ENCODE measurements at places on chromosomes 11 and 22.
A peak's percentile ranks its signal among the peaks of the same experiment; 100 is the strongest.

DNA sequence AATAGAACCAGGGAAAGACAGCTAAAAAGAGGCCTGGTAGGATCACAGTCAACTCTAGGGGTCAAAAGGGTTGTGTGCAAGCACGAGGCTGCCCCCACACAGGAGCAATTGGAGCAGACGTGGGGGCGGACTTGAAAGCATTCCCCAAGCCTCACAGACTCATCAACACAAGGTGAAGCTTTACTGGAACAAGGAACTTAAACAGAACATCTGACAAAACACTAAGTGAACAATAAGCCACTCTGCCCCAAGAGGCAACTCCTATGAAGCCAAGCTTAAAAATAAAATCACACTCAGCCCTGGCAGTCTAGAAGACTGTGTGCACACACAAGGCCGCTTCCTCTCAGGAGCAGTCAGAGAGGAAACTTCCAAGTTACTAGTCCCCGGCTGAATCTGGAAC is 32.2 kb upstream of the TEAD1 start:
- H3K4me3 ChIP-seq, result no peak overlapping the region
- H3K36me3 ChIP-seq, result no peaks in the 10 kb centered on the region
- no peak for DNase-seq
- H3K27ac ChIP-seq, result no peak overlapping the region
- no peaks in the 10 kb centered on the region for H3K27me3 ChIP-seq
- no peaks in the 10 kb centered on the region for H3K4me1 ChIP-seq

DNA sequence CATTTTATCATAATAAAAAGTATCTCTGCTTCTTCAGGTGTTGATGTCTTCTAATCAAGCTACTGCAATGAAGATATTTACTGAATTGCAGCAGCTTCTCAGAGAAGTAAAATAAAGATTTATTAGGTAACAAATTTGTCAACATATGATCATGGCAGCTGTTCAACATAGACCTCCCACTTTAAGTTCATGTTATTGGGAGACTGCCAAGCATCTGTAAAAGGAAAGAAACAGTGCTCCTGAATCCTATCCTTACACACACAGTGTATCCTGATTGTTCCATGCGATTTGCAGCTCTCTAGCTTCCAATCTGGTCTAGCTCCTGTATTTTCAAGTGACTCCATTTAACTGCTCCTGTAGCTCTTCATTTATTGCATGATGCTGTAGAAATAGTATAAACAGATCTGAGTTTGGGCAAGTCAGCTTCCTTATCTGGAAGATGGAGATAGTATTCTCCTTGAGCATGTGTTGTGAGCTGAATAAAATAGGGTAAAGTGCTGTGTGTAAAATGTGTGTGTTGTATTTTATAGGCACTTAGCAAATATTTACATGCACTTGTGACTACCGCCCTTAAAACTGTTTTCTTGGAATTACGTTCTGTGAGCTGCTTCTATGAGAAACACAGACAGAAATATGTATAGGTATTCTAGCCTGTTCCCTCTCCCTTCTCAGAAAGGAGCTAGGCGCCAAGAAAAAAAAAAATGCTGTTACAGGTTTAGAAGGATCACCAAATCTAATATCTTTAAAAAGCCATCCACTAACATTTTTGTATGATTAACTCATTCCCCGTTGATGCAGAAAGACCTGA is 290.6 kb downstream of the JRKL start:
- no peaks in the 10 kb centered on the region for H3K27me3 ChIP-seq
- no peaks in the 10 kb centered on the region for H3K4me1 ChIP-seq

DNA sequence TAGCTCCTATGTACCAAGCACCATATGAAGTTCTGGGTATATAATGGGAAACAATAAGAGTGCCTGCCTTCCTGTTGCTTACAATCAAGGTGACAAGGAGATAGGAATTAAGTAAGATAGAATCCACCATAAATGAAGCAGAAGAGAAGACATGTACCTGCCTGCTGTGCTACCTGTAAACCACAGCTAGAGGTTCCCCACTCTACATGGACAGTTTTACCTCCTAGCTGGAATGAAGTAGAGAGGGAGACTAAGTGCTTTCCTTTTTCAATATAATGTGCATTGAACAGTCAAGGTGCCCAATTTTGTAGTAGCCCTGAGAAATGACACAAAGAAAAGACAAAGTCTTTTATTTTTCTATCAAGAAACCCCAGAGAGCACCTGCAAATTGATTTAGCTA is 984.6 kb downstream of the DLG2 start:
- no peak overlapping the region for H3K4me3 ChIP-seq
- no peaks in the 10 kb centered on the region for H3K27me3 ChIP-seq
- no peaks in the 10 kb centered on the region for H3K36me3 ChIP-seq
- H3K4me1 ChIP-seq, result no peaks in the 10 kb centered on the region
- DNase-seq, result no peak
- H3K27ac ChIP-seq, result no peak overlapping the region

DNA sequence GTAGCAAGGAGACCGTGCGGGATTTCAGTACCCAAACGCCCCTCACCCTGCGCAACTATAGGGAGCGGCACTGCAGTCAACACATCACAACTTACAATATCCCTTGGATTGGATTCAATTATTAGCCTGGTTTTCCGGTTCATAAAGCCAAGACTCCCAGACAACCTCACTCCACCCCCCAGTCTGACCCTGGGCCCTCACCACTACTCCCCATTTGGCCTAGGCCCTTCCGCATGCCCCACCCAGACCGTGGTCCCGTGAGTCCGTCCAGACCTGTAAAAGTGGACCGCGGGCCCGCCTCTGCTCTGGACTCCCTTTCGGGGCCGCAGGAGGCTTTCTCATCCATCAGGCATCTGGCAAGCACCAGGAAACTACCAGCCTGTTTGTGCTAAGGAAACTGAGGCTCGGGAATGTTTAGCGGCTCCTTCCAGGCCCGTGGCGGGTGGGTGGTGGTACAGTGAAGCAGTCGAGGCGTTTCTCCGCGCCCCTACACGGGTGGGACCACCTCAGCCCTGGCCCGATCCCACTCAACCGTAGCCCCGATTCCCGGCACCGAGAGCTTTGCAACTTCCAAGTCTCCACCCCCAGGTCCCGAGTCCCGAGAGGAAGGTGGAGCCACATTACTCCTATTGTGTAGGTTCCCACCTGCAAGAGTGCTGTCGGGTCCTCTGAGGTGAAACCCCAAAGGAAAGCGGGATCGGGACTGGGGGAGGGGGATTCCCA is 679 bp upstream of the DPP3 start:
- H3K36me3 ChIP-seq, result peaks cover 14% of the 10 kb centered on the region
- peak overlapping the region; percentile 77 for H3K4me3 ChIP-seq
- peak overlapping the region; percentile 84 for H3K27ac ChIP-seq

GRCh38 chr11:75574698-75575602 is 12.9 kb downstream of the SERPINH1 start:
- no peak for DNase-seq
- H3K27ac ChIP-seq, result no peak overlapping the region
- no peaks in the 10 kb centered on the region for H3K4me1 ChIP-seq
- no peaks in the 10 kb centered on the region for H3K27me3 ChIP-seq
- H3K36me3 ChIP-seq, result peaks cover 32% of the 10 kb centered on the region

DNA sequence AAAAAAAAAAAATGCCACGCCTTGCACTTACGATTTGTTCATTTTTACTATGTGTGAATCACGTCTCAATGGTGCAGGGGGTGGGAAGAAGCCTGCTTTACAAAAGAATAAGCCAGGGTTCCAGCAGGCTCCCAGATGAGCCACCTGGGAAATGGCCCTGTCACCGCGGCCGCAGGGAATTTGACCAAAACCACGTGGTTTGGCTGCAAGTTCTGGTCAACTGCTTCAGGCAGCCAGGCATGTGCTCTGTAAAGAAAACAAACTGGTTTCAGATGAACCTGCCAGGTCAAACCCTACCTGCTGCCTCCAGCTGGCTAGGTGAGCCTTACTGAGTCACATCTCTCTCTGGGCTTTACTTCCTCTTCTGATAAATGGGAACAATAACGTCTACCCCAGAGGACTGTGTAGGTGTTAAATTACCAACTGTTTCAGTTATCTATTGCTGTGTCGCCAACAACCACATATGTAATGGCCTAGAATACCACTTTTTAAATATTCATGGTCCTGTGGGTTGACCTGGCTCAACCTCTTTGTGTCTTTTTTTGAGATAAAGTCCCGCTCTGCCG is 30.5 kb upstream of the GCAT start:
- peaks cover 1% of the 10 kb centered on the region for H3K27me3 ChIP-seq
- H3K36me3 ChIP-seq, result peaks cover 19% of the 10 kb centered on the region
- H3K4me1 ChIP-seq, result no peaks in the 10 kb centered on the region
- H3K4me3 ChIP-seq, result no peak overlapping the region
- DNase-seq, result no peak

DNA sequence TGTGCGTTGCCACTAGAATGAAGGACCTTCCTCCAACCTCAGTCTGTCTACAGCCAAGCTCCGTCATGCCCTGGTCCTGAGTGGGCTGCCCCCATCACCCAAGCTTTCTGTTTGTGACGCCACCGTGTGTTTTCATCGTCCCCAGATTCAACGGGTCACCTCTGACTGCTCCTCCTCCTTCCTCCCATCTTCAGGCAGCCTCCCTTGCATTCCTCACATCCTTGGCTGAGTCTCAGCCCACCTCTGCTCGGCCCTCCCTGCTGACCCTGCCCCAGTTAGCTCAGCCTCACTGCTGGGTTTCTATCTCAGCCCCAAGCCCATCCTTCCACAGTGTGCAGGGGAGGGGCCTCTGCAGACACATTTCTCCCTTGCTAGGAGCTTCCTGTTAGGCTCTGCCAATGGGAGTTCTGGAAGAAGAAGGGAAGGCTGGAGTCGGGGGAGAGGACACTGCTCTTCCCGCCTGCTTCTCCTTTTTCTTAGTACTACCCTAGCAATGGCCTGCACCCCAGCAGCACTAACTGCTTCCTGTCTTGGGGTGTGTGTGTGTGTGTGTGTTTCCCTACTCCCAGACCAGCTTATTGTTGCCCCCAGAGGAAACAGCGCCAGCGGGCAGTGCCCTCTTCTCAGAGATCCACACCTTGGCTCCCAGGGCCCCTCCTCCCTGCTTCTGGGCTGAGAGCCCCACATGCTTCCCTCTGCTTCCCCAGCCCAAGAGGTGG is 5.2 kb downstream of the IFT27 start:
- no peaks in the 10 kb centered on the region for H3K27me3 ChIP-seq
- no peak overlapping the region for H3K4me3 ChIP-seq
- peaks cover 8% of the 10 kb centered on the region for H3K4me1 ChIP-seq
- no peak overlapping the region for H3K27ac ChIP-seq

DNA sequence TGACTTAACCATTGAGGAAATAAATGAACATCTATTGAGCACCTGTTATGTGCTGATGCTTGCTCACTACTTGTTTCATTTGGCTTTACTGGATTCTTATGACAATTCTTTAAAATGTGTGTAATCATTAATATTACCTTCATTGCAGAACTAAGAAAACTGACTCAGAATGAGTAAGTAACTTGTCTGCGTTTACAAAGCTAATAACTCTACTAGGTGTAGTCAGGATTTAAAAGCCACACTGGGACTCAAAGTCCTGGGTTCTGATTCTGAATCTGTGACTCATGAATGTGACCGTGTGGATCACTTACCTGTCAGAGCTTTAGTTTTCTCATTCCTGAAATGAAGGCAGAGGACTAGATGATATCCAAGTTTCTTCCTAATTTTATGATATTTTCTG is 23.4 kb upstream of the KIRREL3 start:
- no peak overlapping the region for H3K27ac ChIP-seq
- H3K4me1 ChIP-seq, result no peaks in the 10 kb centered on the region
- no peaks in the 10 kb centered on the region for H3K27me3 ChIP-seq
- no peaks in the 10 kb centered on the region for H3K36me3 ChIP-seq
- no peak for DNase-seq

DNA sequence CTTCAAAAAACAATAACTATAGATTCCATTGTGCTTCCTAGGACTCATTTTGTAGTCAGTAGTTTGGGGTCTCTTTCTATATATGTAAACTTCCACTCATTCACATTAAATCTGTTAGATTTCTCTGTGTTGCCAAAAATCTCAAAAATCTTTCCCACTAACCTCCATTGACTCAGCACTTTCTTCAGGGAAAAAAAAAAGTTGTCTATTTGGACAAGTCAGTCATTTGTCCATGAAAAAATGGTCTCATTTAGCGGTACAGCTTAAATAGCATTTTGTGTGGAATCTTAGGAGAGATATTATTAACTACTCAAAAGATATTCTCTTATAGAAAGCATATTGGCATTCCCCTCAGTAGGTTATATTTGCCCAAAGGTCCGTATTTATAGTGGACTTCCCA is 81.9 kb downstream of the PPP2R1B start:
- no peak for DNase-seq
- no peak overlapping the region for H3K27ac ChIP-seq
- no peaks in the 10 kb centered on the region for H3K27me3 ChIP-seq
- peaks cover 16% of the 10 kb centered on the region for H3K36me3 ChIP-seq
- H3K4me1 ChIP-seq, result no peaks in the 10 kb centered on the region

DNA sequence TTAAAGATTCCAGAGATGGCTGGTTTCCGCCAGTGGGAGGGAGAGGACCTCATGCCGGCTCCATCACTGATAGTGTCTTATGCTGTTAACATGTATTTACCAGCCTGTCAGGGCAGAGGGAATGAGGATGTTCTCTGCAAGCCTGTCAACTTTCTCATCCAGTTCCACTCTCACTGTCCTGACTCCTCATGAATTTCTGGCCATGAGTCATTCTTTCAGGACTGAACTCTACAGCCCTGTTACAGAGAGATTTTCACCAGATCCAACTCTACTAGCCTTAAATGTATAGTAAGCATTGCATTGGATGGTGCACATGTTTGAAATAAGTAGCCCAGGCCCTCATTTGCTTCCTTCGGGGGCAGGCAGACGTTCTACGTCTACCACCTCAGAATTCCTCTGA is 387.7 kb downstream of the TMEM135 start:
- no peaks in the 10 kb centered on the region for H3K27me3 ChIP-seq
- no peak overlapping the region for H3K27ac ChIP-seq
- no peak overlapping the region for H3K4me3 ChIP-seq
- no peaks in the 10 kb centered on the region for H3K36me3 ChIP-seq

- peaks cover 54% of the 10 kb centered on the region for H3K36me3 ChIP-seq
- H3K4me3 ChIP-seq, result no peak overlapping the region
- no peak overlapping the region for H3K27ac ChIP-seq
- H3K27me3 ChIP-seq, result no peaks in the 10 kb centered on the region
- no peak for DNase-seq
Observed at GRCh38 chr22:20426259-20426615, 11.4 kb downstream of the SCARF2 start.

DNA sequence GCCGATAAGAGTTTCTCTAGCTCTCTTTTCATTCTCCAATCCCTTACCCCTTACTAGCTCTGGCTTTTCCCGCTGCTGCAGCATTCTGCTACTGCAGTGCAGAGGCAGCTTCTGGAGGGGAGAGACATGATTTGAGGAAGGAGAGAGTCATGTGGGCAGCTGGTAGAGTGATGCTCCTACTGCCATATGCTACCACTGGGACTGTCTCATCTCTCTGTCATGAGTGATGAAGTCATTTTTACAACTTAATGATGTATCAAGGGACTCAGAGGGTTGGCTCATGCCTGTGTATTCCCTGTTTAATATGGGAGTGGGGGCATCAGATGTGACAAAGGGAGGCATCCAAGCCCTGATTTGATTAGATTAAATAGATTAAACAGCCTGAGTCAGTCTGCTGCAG is 11.3 kb downstream of the SLC17A6 start:
- no peaks in the 10 kb centered on the region for H3K27me3 ChIP-seq
- H3K4me3 ChIP-seq, result no peak overlapping the region

DNA sequence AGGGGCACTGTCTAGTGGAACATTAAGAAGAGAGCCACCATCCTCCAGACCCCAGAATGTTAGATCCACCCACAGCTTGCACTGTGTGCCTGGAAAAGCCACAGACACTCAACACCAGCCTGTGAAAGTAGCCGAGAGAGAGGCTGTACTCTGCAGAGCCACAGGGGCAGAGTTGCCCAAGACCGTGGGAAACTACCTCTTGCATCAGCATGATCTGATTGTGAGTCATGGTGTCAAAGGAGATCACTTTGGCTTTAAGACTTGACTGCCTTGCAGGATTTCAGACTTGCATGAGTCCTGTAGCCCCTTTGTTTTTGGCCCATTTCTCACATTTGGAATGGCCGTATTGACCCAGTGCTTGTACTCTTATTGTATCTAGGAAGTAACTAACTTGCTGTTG is 115.9 kb upstream of the CCDC179 start:
- DNase-seq, result peak; percentile 86
- H3K27ac ChIP-seq, result peak overlapping the region; percentile 48
- no peaks in the 10 kb centered on the region for H3K4me1 ChIP-seq
- H3K4me3 ChIP-seq, result no peak overlapping the region

Measured in tibial artery (tissue), 4 donors.